Melanocyte of skin (primary cell): ENCODE measurements at places on chromosomes 4 and X. TPM values are rescaled to one million over a fixed set of nuclear protein-coding genes. Genes with fewer than 3 reads are reported as not detected.

The HOPX gene
- total RNA-seq = not detected in 2 replicates

The PACRGL gene
- total RNA-seq = 17.6 and 27.6 TPM in 2 replicates

The HELQ gene
- total RNA-seq = 22.7 and 24.0 TPM in 2 replicates

The TEX11 gene
- under 0.01 TPM in 1 of 2 replicates, not detected in the other for total RNA-seq

The TLL1 gene
- total RNA-seq = not detected in 2 replicates
